ENCODE measurements at places on chromosomes 6 and 20.

DNA sequence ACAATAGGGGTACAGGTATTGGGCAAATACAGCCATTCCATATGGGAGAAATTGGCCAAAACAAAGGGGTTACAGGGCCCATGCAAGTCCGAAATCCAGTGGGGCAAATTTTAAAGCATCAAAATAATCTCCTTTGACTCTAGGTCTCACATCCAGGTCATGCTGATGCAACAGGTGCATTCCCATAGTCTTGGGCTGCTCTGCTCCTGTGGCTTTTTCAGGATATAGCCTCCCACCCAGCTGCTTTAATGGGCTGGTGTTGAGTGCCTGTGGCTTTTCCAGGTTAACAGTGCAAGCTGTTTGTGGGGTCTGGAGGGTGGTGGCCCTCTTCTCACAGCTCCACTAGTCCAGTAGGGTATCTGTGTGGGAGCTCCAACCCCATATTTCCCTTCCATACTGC is 607.1 kb downstream of the MEI4 start:
- no peak for DNase-seq

DNA sequence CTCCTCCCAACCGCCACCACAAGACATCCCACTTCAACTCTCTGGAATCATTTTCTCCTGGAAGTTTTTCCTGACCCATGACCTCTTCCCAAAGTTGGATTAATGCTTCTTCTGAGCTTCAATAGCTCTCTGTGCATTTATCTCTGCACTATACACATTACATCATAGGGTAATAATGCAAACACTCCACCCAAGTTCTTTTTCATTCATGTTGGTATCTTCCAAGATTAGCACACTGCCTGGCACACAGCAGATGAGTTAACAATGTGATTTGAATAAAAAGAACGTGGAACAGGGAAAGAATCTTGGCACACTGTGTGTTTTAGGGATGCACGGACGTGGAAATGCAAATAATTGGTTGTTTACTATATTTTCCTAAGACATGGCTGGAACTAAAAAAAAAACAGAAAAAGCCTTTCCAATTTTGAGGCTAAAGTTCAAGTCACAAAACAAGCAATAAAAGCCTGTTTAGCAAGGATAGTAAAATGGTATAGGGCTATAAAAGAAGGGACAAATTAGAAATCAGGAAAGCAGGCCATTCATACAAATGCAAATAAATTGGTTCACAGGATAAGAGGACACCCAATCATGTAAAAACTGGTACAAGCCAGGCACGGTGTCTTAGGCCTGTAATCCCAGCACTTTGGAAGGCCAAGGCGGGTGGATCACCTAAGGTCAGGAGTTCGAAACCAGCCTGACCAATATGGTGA is 1.6 kb upstream of the FAM135A start:
- DNase-seq = no peak

GRCh38 chr6:15274692-15275387 is 29.0 kb downstream of the JARID2 start:
- no peak for DNase-seq

DNA sequence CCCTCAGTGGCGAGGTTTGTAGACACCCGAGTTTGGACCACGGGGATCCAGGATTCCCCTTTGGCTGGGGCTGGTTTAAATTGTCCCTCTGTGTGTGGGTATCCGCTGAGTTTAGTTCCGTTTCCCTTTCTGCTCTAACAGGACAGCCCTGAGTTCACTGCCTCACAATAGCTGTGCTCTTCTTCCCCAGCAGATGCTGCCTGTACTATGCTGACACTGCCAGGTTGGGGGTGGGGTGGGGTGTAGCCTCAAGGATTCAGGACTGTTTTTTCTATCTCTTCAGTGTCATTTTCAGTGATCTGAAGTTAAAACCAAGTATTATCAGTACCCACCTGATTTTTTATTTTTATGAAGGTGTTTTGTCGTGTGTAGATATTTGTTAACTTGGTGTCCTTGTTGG is 655.0 kb downstream of the COL12A1 start:
- no peak for DNase-seq

- no peak for DNase-seq
These were observed 3.0 kb upstream of the PHACTR2 start for GRCh38 chr6:143674483-143675381.

DNA sequence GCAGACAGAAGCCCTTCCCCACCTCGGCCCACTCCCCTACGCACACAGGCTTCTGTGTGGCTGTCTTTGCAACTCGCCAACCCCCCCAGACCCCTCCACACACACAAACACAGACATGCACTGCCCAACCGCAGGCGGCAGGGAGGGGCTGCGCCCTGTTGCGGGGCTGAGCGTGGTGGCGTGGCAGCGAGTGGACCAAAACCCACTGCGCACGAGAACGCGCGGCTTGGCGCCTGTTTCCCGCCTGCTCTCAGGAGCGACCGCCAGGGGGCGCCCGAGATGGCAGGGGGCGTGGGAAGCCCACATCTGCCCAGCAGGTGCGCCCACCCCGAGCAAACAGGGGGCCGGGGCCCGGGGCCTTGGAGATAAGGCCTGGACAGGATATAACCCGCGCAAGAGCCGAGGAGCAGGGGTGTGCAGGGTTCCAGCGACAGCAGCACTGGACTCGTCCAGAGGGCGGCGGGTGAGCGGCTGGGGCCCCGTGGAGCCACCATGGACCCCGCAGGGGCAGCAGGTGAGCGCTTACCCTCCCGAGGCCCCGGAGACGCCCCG is at the start of gene RBPJL:
Gene RBPJL (plus strand): TSS at position 410 of the 552 bp plus-strand sequence. CDS start 83 bp downstream, at position 493.
- DNase-seq = no peak

GRCh38 chr20:18653736-18654447 is 66.0 kb downstream of the DTD1 start:
- DNase-seq = no peak
